ENCODE measurements at places on chromosomes 4 and X.

DNA sequence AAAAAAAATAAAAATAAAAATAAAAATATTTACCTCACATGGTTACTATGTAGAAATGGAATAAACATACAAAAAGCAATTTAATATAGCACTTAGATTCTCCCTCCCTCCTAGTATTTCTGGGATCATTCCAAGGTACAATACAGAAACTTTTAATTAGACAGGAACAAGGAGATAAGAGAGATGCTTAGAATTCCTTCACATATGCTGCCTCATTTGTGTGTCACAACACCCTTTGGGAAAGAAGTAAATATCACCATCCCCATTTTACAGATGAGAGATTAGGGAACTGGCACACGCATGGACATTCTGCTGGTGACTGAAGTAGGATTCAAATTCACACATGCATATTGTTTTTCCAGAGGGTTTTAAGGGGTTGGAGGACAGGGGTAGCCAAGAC is 164.2 kb downstream of the APBB2 start:
- DNase-seq: no peak

GRCh38 chr4:92198711-92199110 is 105.1 kb upstream of the GRID2 start:
- DNase-seq: no peak

DNA sequence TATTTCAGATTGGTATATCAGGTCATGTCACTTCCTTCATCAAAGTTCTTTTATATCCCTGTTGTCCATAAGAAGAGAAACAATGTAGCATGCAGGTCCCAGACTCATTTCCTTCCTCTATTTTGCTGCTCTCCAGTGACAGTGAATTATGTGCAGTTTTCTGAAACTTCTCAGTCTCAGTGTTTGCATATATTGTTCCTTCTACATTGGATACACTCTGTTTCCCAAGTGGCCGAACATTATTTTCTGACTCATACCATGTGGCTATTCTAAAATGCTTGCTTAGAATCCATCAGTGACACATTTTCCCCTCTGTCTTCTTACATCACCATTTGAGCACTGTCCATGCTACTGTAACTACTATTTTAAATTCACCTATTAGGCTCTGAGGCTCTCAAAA is 305.7 kb downstream of the PDHA2 start:
- DNase-seq: no peak

DNA sequence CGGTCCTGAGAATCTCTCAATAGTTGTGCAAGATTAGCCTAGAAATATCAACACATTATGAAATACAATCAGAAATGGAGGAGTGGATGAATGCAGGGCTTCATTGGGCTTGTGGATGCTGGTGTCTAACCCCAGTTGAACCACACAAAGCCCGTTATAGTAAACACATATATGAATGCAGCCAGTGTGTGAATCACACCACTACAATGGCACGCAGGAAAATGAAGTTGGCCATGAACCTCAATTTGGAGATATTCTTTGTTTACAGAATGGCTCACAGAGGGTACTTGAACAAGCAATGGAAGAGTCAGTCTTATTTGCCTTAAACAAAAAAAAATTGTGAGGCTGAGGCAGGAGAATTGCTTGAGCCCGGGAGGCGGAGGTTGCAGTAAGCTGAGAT is 57.8 kb downstream of the SOD3 start:
- no peak for DNase-seq
